ENCODE measurements at places on chromosomes 7 and 10.

DNA sequence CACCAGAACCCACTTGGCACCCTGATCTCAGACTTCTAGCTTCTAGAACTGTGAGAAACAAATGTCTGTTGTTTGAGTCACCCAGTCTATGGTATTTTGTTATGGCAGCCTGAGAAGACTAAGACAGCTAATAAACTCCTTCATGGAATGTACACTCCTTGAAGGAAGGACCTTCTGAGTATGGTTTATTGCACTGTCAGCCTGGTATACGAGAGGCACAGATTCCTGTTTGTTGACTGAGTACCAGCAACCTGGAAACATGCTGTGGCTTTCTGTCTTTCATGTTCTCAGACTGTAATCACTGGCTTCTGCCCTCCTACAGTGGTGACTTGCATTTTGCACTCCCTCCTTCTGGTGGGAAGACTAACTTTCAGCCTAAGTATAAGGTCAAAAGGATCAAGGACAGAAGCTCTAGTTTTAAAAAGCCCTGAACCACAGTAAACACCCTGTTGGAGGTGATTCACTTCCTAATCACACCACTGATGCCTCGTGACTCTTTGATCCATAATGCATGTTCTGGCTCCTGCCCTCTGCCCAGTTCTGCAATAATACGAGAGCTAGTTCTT lies 319.0 kb upstream of the NPSR1 start:
- no peak for DNase-seq

DNA sequence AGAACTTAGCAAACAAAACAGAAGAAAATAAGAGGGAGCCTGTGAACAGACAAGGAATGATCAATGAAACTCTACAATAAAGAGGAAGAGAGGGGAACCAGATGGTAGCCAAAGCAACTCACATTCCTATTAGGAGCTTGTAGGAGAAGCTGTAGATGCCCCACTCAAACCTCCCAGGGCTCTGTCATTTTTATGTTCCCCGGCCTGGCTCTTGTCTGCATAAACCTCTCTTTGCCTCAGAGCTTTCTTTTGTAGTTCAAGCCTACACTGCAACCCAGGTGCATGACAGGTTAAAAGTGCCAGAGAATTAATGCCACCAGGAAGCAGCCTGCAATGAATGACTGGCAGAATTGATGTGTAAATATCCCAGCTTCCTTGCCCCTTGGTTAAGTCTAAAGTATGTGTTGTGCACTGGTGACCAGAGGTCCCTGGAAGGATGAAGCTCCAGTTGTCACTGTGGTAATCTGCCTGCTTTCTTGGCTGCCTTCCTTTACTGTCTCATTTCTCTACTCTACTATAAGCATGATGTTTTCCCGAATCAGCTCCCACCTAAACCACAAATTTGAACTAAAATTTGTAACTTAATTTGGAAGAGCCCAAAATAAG lies 40.4 kb downstream of the HDAC9 start:
- no peak for DNase-seq

DNA sequence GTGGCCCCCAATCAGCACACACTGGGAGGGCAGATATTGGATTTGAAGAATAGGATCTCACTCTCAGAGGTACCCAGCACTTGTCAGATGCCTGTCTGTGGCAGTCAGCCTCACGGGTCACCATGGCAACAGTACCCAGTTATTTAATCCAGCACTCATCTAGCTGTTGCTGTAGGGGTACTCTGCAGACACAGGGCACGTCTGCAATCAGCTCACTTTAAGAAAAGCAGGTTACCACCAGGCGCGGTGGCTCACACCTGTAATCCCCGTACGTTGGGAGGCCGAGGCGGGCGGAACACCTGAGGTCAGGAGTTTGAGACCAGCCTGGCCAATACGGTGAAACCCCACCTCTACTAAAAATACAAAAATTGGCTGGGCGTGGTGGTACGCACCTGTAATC lies 11.9 kb downstream of the SFXN4 start:
- no peak for DNase-seq

- no peak for DNase-seq
Observed at GRCh38 chr10:114508376-114508775, 104.1 kb upstream of the AFAP1L2 start.

DNA sequence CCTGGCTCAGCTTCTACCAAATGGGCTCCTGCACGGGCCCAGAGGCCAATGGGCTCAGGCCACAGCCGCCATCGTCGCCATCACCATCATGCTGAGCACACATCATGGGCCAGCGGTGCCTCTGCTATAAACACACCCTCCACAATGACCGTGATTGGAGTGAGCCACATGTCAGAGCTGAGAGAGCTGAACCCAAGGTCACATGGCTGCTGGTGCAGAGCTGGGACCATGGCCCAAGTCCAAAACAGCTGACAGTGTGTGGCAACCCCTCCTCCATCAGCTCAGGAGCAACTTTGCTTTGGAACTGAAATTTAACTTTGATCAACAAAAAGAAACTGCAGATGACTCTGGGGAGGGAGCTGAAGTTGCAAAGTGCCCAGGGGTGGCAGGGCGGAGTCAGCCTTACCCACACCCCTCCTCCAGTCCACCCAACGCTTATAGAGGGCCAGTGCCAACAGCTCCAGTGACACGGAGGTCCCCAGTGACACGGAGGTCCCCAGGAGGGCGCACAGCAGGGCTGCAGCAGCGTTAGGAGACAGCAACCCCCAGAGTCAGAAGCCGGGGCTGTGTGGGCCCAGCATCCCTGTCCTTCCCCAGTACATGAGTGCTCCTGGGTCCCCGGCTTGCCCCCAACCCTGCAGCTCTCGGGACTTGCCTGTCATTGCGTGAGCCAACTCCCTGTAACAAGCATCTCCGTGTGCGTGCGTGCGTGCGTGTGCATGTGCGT lies 249.6 kb downstream of the ELFN1 start:
- peak; percentile 64 for DNase-seq

- DNase-seq, result no peak
Observed at GRCh38 chr10:69732147-69732825, 69.4 kb upstream of the COL13A1 start.

- no peak for DNase-seq
Observed at GRCh38 chr7:41323806-41324205, 379.1 kb downstream of the INHBA start.

- DNase-seq, result no peak
Observed at GRCh38 chr7:1458683-1459511, at the start of gene MICALL2. Gene MICALL2, minus strand, starts transcription at chr7:1459470. Its CDS starts 144 bp downstream, at chr7:1459326.

GRCh38 chr7:156823435-156823834 lies 69.5 kb downstream of the LMBR1 start:
- no peak for DNase-seq

GRCh38 chr10:73097305-73097670 lies 622 bp upstream of the P4HA1 start:
- no peak for DNase-seq

DNA sequence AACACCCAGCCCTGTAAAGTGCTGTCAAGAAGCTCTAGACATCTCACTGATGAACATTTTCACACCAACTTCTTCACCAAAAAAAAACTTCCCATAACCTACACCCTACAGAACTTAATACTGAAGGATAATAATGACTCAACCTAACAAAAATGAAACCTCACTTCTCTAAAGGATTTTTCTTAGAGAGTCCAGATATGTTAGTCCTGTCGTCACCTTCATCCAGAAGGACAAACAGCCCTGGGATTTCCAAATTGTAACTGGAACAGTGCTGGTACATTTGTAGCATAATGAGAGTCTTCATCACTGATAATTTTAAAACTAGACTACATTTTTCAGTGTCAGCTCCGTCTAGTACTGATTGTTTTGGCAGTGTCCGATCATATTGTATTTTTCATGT lies 528.6 kb upstream of the CELF2 start:
- no peak for DNase-seq

GRCh38 chr7:139591550-139592195 lies 68.2 kb downstream of the CLEC2L start:
- DNase-seq, result no peak

DNA sequence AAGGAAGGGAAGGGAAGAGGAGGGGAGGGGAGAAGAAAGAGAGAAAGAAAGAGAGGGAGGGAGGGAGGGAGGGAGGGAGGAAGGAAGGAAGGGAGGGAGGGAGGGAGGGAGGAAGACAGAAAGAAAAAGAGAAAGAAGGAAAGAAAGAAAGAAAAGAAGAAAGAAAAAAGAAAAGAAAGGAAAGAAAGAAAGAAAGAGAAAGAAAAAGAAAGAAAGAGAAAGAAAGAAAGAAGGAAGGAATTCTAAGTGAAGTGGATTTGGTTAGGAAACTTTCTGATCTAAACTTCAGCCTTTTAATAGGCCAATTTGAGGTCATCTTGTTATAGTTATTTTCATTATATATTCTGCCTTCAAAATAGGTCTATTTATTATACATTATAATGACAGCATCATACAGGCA lies 4.3 kb downstream of the CAV2 start:
- no peak for DNase-seq

DNA sequence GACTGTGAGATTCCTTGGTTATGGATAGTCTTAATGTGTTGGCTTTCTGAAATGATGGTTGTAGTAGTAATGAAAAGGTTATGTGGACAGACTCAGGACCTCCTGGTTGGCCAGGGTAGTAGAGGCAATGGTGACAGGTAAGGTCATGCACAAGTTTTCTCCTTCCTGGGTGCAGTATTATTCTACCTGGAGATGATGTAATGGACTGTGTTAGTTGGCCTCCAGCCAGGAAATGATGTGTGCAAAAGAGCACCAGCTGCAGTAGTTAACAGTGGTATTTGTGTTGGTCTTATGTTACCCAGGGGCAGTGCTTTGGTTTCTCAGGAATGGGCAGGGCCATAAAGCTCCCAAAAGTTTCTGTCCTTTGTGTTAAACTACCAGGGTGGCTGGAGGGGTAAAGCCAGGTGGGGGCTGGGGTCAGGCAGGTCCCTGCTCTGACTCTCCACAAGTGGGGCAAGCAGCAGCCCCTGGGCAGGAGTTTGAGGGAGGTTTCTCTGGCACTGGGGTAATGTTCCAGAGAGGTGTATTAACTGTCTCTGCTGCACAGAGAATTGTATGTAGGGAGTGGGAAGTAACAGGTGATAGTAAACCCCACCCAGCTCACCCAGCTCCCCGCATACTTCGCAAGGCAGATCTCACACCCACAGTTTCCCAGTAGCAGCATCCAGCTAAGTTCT lies 36.3 kb downstream of the GPR22 start:
- DNase-seq, result no peak

- no peak for DNase-seq
Observed at GRCh38 chr7:105656922-105657521, 75.7 kb upstream of the EFCAB10 start.

GRCh38 chr10:104391150-104391968 lies 37.7 kb downstream of the CFAP58 start:
- DNase-seq, result no peak

- DNase-seq, result no peak
Observed at GRCh38 chr7:110948280-110948679, 142.6 kb upstream of the LRRN3 start.

DNA sequence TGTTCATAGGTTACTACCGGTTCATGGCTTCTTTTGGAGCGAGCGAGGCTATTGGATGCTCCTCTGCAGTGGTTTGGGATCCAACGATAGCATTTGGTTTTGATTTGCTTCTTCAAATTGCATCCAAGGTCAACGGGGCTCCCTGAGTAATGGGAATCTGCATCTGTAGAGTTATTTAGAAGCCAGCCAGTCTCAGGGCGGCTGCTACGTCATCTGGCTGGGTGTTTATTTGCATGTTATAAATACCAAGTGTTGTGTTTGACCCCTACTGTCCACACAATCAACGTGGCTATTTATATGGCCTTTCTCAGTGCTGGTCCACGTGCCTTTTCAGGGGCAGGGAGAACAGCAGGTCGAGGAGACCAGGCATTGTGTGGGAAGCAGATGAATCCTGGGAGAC lies 137.7 kb downstream of the PRPF18 start:
- DNase-seq, result no peak

DNA sequence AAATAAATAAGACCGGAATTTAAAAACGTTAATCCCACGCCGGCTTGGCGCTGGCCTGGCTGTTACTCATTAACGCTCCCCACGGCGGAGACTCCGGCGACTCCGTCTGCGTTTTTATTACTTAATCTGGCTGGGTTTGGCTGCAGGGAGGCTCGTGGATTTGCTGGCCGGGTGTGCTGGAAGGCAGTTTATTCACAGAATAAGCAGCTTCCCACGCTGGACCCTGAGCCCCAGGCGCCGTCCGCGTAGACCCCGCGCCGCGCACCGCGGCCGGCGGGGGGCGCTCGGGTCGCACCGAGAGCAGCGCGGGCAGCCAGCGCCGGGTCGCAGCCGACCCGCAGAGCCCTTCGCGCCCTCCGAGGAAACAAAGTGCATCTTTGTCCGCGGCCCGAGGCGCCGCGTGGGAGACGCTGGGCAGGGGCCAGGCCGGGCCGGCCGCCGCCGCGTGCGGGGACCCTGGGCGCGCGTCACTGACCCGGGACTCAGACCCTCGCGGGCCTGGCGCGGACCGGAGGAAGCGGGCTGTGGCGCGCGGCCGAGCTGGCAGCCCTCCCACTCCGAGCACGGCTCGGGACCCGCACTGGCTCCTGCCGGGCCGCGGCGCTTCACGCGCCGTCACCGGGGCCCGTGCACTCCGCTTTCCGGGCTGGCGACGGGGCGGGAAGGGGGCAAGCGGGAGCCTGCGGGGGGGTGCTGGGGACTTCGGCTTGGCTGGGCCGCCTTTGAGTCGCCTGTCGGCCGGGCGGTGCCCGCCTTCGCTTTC lies 587 bp upstream of the GRK5 start:
- DNase-seq, result peak; percentile 80

GRCh38 chr10:71099731-71100361 lies 112.5 kb upstream of the UNC5B start:
- DNase-seq, result no peak

DNA sequence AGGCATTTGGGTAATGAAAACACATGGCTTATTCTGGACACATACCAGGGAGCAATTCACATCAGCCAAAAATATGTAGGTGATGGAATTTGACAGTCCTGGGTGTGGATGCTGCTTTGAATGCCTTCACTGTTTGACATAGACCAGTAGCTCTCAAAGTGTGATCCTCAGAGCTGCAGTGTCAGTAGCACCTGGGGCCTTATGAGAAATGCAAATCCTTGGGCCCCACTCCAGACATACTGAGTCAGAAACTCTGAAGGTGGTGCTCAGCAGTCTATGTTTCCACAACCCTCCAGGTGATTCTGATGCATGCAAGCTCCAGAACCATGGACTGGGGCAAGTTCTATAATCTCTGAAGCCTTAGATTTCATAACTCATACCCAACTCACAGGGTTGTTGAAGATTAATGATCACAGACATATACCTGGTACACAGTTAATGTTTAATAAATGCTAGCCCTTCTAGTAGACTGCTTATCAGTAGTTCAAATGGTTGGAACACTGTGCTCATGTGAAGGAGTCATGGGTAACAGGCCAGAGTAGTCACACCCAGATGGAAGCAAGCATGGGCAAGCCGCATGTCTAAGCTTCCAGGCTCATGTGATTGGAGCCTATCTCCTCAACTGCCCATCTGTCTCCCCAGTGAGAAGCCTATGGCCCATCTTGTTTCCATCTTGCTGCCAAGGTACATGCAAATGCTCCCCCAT lies 715.7 kb downstream of the GRID1 start:
- no peak for DNase-seq

GRCh38 chr7:15309872-15310271 lies 251.9 kb downstream of the AGMO start:
- DNase-seq, result no peak
